Endothelial cell (in vitro differentiated cells): ENCODE measurements at places on chromosomes 7 and 10. TPM values are rescaled to one million over a fixed set of nuclear protein-coding genes. Genes with fewer than 3 reads are reported as not detected.

Gene NEURL1
- 0.69 TPM for total RNA-seq

Gene ADRB1
- not detected for total RNA-seq

Gene SPDYE5
- total RNA-seq = not detected

Gene IFIT1
- total RNA-seq = 2.0 TPM

Gene CYP2W1
- total RNA-seq = not detected

Gene ZNF511
- 18.6 TPM for total RNA-seq

Gene ITPRID1
- total RNA-seq = not detected

Gene SPDYE2B
- not detected for total RNA-seq

Gene PRKAR2B
- 28.4 TPM for total RNA-seq

Gene ADAMTS14
- 1.1 TPM for total RNA-seq

Gene GPR85
- total RNA-seq = 3.0 TPM

Gene UCMA
- not detected for total RNA-seq

Gene ADAM8
- total RNA-seq = 1.5 TPM

Gene ACSM6
- total RNA-seq = not detected

Gene CTTNBP2
- total RNA-seq = 24.4 TPM

Gene FRAT1
- total RNA-seq = 8.0 TPM
